ENCODE measurements at places on chromosomes 3 and 15.

GRCh38 chr3:195532834-195533233 is 10.3 kb downstream of the PPP1R2 start:
- no peak for DNase-seq

DNA sequence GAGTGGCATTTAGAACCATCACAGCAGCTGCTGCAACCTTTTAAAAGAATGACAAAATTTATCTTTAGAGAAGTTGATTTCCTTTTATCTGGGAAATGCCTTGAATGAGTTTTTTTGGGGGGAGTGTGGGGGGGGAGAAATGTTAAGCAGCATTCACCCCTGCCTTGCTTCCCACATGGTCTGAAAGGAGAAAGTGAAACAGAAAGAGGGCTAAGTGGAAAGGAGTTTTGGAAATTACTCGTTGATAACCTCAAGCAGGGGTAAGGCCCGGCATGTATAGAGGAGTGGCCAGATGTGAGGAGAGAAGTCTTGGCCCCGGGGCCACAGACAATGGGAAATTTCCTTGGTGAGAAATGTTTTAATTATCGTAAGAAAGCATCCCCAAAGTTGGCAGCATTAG is 23.5 kb downstream of the B3GALNT1 start:
- no peak for DNase-seq

- DNase-seq, result no peak
Measured at GRCh38 chr3:133915685-133916658, 20.3 kb upstream of the RAB6B start.

GRCh38 chr3:15217841-15218267 is 11.8 kb downstream of the CAPN7 start:
- no peak for DNase-seq

- no peak for DNase-seq
Measured at GRCh38 chr3:9078561-9079240, 115.4 kb upstream of the RAD18 start.

DNA sequence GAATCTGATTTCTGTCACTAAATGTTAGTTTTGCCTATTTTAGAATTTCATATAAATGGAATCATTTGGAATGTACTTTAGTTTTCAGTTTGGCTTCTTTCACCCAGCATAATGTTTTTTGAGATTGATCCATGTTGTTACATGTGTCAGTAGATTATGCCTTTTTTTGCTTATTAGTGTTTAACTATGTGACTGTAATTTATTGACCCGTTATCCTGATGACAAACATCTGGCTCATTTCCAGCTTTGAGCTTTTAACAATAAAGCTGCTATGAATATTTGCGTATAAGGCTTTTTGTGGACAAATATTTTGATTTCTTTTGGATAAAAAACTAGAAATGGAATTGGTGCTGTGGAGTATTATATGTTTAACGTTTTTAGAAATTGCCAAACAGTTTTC is 254.5 kb upstream of the CFAP20DC start:
- DNase-seq, result no peak

DNA sequence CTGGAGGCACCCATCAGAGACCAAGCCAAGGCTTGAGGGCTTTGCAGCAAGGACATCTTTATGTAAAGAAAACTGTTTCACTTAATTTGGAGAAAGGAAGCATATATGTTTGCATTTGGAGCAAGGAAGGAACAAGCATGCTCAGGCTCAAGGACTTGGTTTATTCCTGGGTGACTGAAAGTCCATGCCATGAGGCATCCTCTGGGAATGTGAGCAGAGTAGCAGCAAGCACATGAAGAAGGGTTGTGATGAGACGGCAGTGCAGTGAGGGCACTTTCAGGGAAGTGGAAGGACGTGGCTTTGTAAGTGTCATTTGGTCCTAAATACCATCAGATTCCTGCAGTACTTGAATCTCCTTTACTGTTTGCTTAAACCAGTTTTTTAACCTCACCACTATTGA is 26.8 kb downstream of the POLG start:
- no peak for DNase-seq

DNA sequence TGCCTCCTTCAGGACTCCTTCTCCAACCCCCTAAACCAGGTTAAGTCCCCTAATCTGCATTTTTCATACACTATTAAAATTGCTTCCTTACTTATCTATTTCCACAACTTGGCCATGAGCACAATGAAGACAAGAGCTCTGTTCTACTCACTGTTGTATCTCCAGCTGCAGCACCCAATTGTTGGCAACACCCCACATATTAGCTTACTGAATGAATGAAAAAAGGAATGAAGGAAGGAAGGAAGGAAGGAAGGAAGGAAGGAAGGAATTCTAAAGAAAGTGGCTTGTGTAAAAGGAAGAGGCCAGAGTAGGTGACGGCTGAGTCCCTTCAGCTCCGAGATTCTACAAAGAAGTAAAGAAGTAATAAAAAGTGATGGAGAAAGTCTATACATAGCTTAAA is 444.7 kb downstream of the ERC2 start:
- DNase-seq, result no peak

DNA sequence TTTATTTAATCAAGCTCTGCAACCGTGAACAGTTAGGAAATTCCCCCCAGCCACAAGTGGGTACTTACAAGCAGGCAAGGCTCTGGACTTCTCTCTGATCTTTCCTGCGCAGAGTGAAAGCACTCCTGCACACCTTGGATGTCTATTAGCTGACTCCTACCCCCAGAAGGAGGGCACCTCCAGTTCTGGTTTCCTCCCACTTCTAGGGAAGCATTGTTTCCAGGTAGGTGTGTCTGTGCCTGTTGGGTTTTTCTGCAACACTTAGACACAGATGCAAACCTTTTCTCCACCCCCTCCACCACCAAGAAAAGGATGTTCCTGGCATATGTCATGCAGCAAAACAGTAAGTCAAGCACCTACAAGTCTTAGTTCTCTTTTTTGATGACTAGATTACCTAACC is at the start of gene ZBED2:
TSS of gene ZBED2 (minus strand) at position 115 of the 400 bp plus-strand sequence. CDS start 1,145 bp downstream, outside the sequence.
- DNase-seq, result peak; percentile 16

DNA sequence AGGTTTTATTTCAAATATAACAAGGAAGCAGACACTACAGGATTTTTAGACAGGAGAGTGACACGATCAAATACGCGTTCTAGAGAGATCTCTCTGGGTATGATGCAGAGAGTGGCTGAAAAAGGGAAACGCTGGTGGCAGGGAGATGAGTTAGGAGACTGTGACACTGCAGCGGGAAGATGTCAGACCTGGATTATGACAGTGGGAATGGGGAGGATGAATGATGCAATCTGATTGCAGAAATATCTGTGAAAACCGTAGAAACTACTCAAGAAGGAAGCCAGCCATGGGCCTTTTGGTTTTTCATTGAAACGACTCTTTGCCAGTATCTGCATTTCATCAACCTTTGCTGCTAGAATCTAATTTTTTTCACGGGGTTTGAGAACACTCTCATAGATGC is 157.9 kb downstream of the FAM43A start:
- DNase-seq, result no peak

All from putamen (tissue), 1 donor.